Fibroblast of the aortic adventitia (primary cell): ENCODE measurements at places on chromosomes 16 and 17.
A peak's percentile ranks its signal among the peaks of the same experiment; 100 is the strongest.

- no peak for DNase-seq
These were observed at the start of gene SPNS3 for GRCh38 chr17:4433515-4434031. Gene SPNS3 (plus strand): TSS chr17:4433940. CDS start chr17:4433968, 28 bp downstream.

- no peak for DNase-seq
These were observed 14.8 kb downstream of the TLE7 start for GRCh38 chr16:71426880-71427615.

GRCh38 chr16:74888888-74889287 lies 96.0 kb downstream of the WDR59 start:
- DNase-seq = no peak

- DNase-seq = peak; percentile 77
These were observed 41.4 kb upstream of the MMP2 start for GRCh38 chr16:55437625-55438024.

GRCh38 chr16:18969855-18970240 lies 13.9 kb upstream of the TMC7 start:
- no peak for DNase-seq

GRCh38 chr17:38674014-38674748 lies 576 bp downstream of the EPOP start:
- no peak for DNase-seq

- DNase-seq = no peak
These were observed 418.9 kb upstream of the C16orf82 start for GRCh38 chr16:26647870-26648269.

- DNase-seq = no peak
These were observed 18.4 kb downstream of the TRPV1 start for GRCh38 chr17:3590768-3591167.

DNA sequence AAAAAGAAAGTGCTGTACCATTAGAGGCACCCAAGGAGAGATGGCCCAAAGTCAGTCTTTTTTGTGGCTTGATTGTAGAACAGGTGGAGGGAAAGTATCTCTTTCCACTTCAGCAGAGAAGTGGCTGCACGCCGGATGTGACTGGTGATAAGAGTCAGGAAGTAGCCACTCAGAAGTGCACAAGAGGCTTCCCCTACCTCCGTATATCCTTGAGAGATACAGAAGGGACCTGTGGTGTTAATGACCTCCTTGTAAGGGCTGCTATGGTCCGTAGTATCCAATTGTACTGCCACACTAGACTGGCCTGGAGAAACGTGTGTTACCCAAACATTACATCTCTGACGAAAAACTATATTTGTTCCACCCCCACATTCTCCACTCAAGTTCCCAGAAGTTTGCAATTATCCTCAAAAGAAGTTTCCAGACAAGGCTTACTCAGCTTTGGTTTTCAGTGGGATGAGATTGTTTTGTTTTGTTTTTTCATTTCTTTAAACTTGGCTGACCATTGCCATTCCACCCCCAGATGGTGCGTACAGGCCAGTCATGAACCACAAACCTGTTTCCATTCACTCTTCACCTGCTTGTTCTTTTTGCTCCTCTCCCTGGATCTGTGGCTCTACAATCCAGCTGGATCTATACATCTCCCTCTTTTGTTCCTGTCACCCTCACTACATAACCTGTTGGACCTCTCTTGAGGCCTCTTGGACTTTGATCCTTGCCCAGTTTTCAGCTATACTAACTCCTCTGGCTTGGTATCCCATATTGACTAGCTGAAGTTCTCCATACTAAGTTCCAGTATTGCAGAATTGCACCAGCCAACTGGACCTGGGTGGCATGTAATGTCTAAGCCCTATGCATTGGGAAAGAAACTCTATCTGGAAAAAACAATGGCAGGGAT lies 20.7 kb upstream of the MED13 start:
- peak; percentile 72 for DNase-seq

- DNase-seq = peak; percentile 100
These were observed 116.1 kb downstream of the C16orf95 start for GRCh38 chr16:87201052-87201451.

GRCh38 chr17:75152922-75153779 lies 1.2 kb downstream of the JPT1 start:
- no peak for DNase-seq
